ENCODE measurements at places on chromosomes 13 and 19.

DNA sequence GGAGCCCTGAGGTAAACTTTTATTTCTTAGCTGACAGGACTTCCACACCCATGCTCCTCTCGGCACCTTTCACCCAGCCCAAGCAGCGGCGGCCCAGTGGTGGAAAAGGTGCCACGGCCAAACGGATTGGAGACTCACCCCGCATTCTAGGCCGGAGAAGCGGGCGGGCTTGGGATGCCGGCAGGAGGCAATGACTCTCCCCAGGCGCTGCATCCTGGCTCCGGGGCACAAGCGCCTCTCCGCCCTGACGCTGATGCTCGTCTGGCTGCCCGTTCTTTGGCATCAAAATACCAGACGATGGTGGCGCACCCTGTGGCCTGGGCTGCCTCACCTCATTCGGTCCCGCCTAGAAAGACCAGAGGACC lies 6.7 kb upstream of the ZNF606 start:
- no peak for DNase-seq

GRCh38 chr13:33610438-33611120 lies 207.4 kb upstream of the RFC3 start:
- DNase-seq: no peak

DNA sequence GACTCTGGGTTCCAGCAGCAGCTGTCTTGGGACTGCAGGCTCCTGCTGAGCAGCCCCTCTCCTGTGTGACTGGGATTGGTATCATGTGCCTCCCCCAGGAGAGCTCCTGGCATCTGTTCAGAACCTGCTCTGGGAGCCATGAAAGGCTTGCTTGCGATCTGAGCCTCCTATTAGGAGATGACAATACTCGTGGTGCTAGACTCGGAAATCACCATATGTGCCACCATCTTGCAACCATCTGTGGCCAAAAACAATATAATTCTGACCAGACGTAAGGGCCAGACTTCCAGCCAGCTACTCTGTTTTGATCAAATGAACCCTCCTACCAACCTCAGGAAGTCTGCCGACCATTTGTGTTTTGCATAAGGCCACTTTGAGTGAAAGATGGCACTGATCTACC lies 484.7 kb downstream of the IRS2 start:
- no peak for DNase-seq

- DNase-seq: no peak
Observed at GRCh38 chr13:63843766-63844699, 2428.4 kb upstream of the PCDH20 start.

GRCh38 chr13:31697290-31697689 lies 42.0 kb upstream of the RXFP2 start:
- DNase-seq: no peak

DNA sequence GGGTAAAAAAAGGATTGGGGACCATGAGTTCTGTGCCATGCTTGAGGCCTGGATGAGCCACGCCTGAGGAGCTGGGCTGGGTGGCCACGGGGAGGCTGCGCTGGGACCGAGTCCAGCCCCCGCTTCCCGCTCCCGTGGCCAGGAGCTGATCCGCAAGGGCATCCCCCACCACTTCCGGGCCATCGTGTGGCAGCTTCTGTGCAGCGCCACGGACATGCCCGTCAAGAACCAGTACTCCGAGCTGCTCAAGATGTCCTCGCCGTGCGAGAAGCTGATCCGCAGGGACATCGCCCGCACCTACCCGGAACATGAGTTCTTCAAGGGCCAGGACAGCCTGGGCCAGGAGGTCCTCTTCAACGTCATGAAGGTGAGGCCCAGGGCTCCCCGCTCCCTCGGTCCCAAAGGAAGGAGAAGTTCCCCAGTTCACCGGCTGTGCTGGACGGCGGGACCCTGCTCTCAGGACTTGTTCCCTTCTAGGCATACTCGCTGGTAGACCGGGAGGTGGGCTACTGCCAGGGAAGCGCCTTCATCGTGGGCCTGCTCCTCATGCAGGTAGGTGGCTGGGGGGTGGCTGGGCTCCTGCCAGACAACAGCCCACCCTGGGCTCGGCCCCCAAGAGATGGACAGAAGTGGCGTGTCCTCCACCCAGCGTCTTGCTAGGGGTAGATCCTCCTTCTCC lies 18.9 kb downstream of the EVI5L start:
- DNase-seq: no peak

GRCh38 chr19:23522431-23522830 lies 127.2 kb upstream of the ZNF91 start:
- no peak for DNase-seq

GRCh38 chr13:94050686-94051085 lies 428.8 kb downstream of the DCT start:
- DNase-seq: no peak

DNA sequence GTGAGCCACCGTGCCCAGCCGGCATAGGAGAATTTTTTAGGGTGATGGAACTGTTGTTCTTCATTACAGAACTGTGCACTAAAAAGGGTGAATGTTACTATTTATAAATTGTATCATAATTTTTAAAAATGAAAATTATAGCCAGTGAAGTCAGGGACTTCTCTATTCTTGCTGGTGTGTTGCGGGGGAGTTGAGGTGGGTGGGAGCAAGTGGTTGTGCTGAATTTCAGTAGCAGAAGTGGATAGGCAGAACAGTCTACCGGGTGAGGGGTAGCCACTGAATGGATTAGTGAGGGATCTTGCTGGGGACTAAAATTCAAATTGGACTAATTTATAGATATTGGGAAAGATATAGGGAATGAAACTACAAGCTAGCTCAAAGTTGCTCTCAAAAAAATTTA lies 74.0 kb downstream of the CAB39L start:
- no peak for DNase-seq

GRCh38 chr13:51659276-51660127 lies 75.2 kb downstream of the WDFY2 start:
- no peak for DNase-seq

DNA sequence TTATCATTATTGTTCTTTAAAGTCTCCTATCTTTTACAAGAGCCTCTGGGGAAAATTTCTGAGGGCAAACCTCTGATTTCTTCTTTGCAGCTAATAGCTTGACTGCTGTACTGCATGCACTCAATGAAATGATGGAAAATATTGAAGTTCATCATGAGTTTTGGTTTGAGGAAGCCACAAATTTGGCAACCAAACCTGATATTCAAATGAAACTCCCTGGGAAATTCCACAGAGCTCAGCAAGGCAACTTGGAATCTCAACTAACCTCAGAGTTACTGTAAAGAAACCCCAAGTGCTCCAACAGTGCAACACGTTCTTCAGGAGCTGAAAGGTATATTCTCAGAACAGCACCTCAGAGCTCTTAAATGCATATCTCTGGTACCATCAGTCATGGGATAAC lies 14.2 kb upstream of the RNF6 start:
- DNase-seq: no peak

GRCh38 chr13:90999401-90999800 lies 348.1 kb upstream of the MIR17HG start:
- DNase-seq: peak; percentile 0

DNA sequence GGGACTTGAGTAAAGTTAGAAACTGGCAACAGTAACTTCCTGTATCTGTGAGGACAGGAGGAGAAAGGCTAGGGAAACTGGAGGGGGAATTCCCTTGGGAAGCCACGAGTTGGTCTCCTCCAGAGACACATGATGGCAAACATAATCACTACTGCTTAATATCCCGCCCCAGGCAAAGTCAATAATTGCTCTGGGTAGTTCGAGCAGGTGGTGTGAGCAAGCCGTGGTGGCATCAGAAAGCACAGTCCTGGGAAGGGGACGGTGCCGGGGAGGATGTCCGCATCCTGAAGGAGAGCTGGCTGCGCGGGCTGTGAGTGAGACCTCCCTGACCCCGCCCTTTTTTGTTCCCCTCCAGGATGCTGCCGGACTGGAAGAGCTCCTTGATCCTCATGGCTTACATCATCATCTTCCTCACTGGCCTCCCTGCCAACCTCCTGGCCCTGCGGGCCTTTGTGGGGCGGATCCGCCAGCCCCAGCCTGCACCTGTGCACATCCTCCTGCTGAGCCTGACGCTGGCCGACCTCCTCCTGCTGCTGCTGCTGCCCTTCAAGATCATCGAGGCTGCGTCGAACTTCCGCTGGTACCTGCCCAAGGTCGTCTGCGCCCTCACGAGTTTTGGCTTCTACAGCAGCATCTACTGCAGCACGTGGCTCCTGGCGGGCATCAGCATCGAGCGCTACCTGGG lies 1.4 kb downstream of the FFAR2 start:
- DNase-seq: peak; percentile 92

DNA sequence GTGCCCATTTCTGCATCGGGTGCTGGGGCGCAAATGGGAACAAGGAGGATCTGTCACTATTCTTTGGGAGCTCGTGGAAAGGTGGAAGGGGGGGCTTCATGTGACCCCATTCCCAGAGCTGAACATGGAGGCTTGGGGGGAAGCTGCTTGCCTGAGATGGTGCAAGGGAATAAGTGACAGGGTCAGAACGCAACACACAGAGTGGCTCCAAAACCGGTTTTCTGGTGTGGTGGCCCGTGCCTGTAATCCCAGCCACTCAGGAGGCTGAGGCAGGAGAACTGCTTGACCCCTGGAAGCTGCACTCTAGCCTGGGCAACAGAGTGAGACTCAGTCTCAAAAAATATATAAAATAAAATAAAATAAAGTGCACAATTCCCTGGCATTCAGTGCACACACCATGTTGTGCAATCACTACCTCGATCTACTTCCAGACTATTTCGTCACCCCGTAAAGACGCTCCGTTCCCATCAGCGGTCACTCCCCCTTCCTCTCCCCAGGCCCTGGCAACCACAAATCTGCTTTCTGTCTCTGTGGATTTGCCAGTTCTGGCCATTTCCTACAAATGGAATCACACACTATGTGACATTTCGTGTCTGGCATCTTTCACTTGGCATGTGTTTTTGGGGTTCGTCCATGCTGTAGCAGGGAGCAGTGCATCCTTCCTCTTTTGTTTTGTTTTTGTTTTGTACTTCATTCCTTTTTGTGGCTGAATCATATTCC lies 18.2 kb upstream of the COMP start:
- no peak for DNase-seq

DNA sequence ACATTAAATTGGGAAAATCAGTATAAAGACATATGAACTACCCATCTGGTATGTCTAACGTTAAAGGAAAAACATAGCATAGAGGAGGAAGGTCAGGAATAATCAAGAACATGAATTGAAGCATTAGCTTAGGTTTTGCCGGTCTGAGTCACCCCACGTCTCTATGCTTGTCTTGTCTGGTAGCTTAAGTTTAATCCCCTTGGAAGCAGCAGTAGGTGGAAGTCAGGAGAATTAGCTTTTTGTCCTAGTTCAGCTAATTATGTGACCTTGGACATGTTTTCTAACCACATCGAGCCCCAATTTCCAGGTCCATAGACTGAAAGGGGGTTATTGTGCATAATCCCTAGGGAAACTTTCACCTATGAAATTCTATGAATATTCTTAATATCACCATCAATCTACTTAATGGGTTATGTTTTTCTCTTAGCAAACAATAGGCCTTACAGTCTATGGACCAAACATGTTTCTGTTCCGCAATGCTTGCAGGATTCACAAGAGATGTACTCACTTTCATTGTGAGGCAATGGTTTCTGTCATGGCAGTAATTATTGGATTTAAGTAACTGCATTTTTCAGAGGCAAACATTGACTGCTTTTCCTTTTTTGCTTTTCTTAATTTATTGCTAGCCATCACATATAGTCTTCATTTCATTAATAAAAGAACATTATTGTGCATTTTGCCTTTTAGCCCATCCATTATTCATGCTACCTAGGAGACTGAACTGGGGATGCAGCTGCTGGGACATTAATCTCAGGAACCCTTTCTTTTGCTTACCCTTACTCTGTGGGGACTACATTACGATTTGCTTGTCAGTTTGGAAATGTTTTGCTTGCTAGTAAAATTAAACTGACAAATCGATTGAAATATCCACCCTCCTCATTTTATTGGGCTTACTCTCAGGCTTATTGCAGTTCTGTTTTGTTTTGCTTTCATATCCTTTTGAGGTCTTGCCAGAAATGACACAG lies 304.8 kb upstream of the MAB21L1 start:
- DNase-seq: no peak

GRCh38 chr13:105200181-105200580 lies 1335.3 kb downstream of the EFNB2 start:
- DNase-seq: no peak

All from DMS53 (cell line).